Stimulated activated CD4-positive, alpha-beta T cell treated with anti-CD3 and anti-CD28 coated beads, Interleukin-12 subunit alpha, Interleukin-12 subunit beta, amount 100 ng/mL, for 24 hours (primary cell): ENCODE measurements at places on chromosomes 13 and 19.

GRCh38 chr19:42230571-42230970 lies 10.5 kb downstream of the ZNF526 start:
- DNase-seq: no peak

DNA sequence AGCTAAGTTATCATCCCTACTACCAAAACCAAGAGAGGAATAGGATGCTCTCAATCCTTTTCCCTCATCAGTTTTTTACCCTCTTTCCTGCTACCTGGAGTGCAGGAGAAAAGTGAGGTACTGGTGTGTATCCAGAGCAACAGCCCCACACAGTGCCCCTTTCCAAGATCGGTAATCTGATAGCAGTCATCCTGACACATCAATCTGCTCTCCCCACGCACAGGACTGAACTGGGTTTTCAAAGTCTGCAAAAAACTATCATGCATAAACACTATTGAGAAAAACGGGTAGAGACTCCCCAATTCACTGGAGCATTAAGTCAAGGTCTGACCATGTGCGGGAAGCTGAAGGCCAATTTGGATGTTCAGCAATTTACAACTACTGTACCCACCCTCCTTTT lies 284.8 kb downstream of the RBM26 start:
- no peak for DNase-seq

GRCh38 chr19:41928221-41928683 lies at the start of gene ERFL:
Gene ERFL, minus strand, starts transcription at chr19:41928449. Its CDS starts 15,530 bp downstream, at chr19:41912919.
- DNase-seq: no peak

DNA sequence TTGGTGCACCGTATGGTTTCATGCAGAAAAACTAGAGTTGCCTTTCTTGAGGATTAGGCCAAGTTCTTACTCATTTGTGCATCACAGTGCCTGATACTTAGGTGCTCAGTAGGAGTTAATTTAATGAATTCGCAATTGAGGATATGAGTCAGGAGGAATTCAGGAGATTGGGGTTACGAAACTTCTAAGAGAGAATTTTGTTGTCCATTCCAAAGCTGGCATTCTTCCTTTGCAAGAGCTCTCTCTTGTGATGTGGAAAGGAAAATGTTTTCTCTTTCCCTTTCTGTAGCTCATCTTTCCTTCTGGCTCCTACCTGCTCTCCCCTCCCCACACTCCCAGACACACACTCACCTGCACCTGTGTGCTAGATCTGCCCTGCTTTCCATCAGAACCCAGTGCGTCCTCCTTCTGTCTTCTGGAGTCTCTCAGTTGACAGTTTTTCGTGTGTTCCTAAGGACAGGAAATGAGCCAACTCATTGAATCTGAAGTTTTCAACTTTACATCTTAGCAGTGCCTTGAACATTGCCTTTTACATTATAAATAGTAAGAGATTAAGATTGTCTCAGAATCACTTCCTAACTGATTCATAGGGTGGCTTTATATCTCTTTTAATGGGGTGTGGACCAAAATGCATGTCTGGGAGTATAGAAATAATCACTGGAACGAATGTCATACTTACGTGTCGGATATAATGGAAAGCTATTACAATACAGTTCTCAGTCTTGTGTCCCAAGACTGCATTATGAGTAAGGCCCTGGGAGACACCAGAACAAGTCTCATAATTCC lies 19.7 kb upstream of the ERCC5 start:
- DNase-seq: no peak

- DNase-seq: no peak
Measured at GRCh38 chr13:65168026-65168425, 2062.1 kb downstream of the PCDH9 start.
